ENCODE measurements at places on chromosomes 6 and 20.

DNA sequence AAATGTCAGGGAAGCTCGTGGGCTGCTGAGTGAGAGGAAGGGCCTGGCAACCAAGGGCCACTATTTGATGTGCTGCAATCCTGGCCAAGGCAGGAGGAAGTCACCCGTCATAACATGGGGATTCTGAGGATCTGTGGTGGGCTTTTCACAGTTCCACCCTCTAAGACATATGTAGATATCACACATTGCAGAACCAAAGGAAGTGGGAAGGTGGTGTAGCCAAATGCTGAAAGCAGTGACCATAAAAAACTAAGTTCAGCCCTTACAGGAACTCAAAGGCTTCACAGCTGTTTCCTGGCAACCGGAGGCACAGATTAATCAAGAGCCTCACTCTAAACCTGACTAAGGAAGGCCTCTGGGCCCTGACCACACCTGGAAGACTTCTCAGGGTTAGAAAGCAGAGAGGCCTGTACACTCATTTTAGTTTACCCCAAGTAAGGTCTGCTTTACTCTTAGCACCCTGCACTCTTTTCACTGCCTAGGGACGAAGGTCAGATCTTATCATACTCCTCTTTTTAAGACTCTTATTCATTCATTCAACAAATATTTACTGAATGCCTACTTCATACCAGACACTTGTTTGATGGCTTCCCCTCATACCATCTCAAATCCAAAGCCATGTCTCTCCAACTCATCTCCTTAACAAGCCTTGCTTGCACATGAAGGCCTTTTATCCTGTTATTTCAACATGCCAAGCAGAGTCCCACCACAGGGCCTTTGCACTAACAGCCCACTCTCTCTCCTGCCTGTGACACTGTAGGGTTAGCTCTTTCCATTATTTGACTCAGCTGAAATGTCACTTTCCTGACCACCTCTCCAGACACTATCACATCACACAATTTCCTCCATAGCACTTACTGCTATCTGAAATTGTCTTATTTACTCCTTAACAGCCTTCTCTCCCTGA, 2.6 kb downstream of the UBE2V1 start:
- no peak for DNase-seq

DNA sequence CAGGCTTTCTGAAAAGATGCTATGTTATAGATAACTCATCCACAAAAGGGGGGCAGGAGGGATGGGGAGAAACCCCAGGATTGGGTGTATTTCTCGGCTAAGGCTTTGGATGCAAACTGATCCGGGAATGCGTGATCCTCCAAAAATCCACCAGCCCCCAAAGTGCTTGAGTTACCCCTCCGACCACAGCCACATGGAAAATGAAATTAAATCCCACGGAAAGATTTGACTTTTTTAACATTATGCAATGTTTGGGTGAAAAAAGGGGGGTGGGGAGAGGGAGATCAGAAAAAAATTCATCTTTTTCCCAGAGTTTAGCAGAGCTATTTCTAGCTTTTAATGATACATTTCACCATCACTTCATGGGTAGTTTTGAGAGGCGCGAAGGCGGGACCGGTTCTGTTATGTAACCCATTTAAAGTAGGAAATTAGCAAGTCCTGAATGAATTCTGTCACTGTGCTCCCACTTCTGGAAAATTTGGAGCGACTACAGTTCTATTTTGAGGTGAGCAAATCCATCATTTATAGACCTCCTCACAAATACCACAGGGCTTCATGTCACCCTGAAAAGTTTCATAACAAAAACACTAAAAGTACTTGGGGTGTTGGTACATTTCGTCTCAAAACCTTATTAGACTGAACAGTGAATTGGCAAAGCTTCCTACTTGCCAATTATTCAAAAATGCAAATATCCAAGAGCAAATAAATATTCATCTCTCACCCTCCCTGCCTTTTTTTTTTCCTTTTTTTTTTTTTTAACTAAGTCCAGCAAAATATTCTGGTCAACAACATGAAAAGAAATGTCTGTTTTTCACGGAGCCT, 51.9 kb upstream of the NFATC2 start:
- no peak for DNase-seq

- no peak for DNase-seq
These were observed 117.0 kb downstream of the ANKRD60 start for GRCh38 chr20:58111310-58112016.

- no peak for DNase-seq
These were observed 24.7 kb upstream of the RBL1 start for GRCh38 chr20:37120497-37120896.

DNA sequence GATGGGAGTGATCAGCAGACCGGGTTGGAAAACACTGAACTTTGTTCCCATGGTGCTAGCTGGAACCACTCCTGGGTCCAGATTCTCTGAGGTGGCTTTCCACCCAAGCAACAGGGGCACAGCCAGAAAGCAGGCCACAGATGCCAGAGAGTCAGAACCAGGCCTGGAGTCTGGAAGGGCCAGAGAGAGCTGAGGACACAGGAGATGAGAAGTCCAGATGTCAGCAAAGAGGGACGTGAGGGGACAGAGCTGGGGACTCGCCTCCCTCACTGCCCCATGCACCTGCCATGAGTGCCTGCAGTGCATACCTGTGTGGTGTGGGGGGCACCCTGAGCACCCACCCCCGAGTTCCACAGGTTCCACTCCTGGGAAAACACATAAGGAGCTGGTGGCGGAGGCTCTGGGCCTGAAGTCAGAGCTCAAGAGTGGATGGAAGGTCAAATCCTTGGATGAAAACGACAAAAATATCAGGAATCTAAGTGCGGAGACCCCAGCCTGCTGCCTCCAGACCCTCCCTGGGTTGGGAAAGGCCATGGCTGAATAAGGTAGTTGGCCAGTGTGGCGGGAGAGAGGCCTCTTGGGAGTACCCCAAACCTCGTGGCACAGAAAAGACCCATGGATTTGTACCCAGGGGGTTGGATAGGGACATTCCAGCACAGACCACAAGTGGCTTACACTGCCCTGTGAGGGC, 224.2 kb downstream of the SYNDIG1 start:
- no peak for DNase-seq
